ENCODE measurements at places on chromosomes 6 and 20.

- DNase-seq = no peak
Observed at GRCh38 chr6:156646496-156646895, 130.7 kb upstream of the ARID1B start.

DNA sequence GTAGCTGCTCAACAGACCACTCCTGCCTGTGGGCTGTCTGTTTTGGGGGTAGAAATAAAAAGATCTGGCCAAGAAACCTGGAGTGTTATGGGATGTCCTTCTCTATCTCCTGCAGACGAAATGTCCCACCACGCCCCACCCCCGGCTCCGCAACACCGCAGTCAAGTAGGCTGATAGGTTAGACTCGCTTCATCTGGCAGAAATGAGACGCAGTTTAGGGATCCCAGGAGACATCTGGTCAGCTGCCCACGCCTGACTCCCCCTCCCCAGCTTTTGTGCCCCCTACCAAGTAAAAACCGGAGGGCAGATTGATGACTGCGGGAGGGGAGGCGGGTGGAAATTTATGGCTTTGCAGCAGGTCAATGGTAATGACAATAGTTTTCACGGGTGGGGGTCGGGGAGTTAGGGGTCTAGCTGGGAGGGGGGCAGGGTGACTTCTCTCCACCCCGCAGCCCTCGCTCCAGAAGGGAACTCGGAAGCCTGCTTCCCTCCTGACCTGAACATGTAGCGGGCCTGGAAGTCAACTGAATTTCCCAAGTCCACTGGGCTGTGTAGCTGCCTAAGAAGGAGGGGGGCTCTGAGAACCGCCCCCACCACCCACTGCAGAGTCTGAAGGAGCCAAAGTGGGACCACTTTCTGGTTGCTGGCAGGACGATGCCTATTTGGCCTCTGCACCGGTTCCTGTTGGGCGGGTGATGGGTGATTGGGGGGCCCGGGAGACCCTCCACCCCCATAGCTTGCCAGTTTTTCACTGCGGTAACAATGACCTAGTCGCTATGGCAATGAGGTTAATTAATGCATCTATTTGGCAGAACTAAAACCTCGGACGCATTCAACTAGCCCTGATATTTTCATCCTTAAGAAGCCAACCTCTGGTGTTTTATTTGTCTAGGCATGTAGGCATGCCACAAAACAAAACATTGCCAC, 25.7 kb downstream of the PMEPA1 start:
- DNase-seq = no peak

GRCh38 chr20:46188866-46189541, 70.9 kb downstream of the CD40 start:
- DNase-seq = no peak

- DNase-seq = no peak
Observed at GRCh38 chr6:158730541-158730907, 80.7 kb downstream of the SYTL3 start.

- DNase-seq = no peak
Observed at GRCh38 chr20:54624706-54625390, 149.5 kb downstream of the DOK5 start.
